ENCODE measurements at places on chromosomes 1 and 21.
A peak's percentile ranks its signal among the peaks of the same experiment; 100 is the strongest.

- no peak for DNase-seq
These were observed 125 bp downstream of the ATP5PF start for GRCh38 chr21:25734654-25734903.

GRCh38 chr1:71561729-71562128 lies 480.9 kb upstream of the ZRANB2 start:
- DNase-seq: no peak

GRCh38 chr1:241607497-241607896 lies 32.7 kb downstream of the CHML start:
- no peak for DNase-seq

- no peak for DNase-seq
These were observed 16.3 kb upstream of the LAPTM5 start for GRCh38 chr1:30773722-30774358.

GRCh38 chr1:51303751-51304251 lies 26.6 kb downstream of the TTC39A start:
- peak; percentile 59 for DNase-seq

GRCh38 chr1:23925279-23925678 lies 12.1 kb upstream of the CNR2 start:
- DNase-seq: no peak

- DNase-seq: no peak
These were observed 17.3 kb upstream of the ACADM start for GRCh38 chr1:75707191-75707590.

- DNase-seq: no peak
These were observed 219.6 kb upstream of the C1orf174 start for GRCh38 chr1:4119516-4120220.

DNA sequence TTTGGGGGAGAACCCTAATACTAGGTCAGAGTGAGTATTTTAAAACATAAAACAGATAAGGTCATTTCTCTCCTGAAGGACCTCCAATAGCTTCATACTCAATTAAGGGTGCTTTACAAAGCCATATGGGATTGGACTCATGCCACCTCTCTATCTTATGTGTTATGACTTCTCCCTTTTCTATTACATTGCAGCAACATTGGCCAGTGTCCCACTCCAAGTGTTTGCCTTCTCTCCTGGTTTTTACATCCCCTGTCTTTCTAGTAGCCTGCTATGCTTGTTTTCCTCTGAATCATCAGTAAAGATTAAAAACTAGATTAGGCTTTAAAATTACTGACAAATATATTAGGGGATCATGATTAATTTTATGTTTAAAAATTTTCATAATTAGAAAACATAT lies 66.6 kb downstream of the SCMH1 start:
- DNase-seq: no peak

DNA sequence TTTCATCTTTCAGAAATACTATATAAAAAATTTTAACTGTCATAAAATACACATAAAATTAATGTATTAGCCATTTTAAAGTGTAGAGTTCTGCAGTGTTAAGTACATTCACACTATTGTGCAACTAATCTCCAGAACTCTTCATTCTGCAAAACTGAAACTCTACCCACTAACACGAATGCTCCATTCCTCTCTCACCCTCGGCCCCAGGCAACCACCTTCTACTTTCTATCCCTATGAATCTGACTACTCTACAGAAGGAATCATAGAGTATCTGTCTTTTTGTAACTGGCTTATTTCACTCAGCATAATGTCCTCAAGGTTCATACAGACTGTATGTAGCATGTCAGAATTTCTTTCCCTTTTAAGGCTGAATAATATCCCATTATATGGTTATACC lies 43.4 kb downstream of the LTN1 start:
- no peak for DNase-seq

- no peak for DNase-seq
These were observed 227.1 kb downstream of the LHX8 start for GRCh38 chr1:75361260-75361659.

DNA sequence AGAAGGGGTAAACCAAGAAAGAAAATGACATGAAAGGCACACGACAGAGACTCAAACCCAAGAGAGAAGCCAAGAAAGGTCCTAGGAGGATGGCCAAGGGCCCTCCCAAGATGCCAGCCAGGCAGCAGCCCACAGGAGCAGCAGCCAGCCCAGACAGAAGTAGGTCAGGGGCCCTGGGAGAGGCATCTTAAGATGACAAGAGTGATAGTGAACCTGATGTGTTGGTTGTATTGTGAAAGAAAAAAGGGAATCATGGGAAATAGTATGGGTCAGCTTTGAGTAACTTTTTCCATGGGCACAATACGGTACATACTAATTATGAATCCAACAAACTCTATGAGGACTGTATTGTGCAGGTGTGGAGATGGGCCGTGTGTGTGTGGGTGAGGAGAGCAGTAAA lies 3.3 kb downstream of the CCSAP start:
- no peak for DNase-seq

DNA sequence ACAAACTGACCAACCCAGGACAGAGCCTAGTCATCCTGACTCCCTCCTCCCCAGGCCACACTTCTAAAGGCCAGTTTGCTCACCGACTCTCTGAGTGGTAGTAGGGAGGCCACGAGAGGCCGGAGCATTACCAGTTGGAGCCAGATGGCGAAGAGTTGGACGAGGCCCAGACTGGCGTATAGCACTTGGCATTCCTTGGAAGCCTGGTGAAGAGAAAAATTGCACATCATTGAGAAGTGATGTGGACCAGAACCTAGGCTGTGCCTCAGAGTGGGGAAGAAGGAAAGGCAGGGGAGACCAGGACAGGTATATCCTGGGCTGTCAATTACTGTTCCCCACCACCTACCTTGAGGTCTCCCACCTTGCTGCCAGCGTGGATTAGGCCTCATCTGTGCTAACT lies 12.2 kb downstream of the PABPC4 start:
- no peak for DNase-seq

DNA sequence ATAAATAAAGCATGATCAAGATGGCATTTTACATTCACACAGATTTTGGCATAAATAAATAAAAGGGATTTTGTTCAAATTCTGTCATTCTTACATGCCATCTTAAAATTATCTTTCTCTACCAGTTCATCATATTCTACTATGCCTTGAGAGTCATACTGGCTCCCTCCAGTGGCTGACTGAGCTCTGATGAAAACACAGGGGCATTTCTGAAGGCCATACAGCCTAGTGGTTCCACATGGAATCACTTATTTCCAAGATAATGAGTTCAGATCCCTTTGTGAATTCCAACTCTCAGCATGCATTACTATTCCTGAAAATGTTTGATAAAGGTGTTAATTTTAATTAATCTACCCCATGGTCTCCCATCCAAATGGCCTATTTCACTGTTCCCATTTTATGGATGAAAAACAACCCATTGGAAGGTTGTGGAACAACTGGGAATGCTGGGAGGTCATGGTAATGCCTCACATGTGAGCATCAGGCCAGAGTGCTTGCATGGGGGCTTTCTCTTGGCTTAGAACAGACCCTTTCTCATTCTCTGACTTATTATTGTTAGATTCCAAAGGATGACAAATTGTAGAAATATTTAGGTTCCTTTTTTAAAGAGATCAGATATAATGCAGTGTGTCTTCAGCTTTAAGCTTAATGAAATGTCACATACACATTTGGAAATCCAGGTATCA lies 622.4 kb upstream of the PKN2 start:
- peak; percentile 34 for DNase-seq

- DNase-seq: no peak
These were observed 345.0 kb downstream of the DISC1 start for GRCh38 chr1:231971397-231972110.

GRCh38 chr1:9151328-9151860 lies 22.5 kb upstream of the GPR157 start:
- DNase-seq: no peak

- DNase-seq: peak; percentile 88
These were observed 1.2 kb downstream of the MAP3K6 start for GRCh38 chr1:27365372-27366112.

- no peak for DNase-seq
These were observed 11.0 kb downstream of the TNFRSF9 start for GRCh38 chr1:7929637-7930036.

DNA sequence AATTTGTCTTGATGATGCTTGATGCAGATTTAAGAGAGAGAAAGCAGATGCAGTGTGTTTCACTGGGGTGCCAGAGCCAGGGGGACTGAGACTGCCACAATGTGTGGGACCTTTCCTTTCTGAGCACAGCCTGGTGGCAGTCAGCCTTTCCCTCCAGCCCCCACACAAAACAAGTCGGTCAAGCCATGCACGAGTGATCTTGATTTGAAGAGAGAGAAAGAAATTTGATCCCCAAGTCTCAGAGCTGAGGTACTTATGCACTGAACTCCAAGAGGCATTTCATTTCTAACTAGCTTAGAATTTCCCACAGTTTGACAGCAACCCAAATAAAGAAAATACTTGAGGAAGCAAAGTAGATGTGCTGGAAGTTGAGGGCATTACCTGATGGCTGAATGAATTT lies 193.8 kb downstream of the ST6GALNAC3 start:
- DNase-seq: no peak

- no peak for DNase-seq
These were observed at the start of gene NTMT2 for GRCh38 chr1:170145770-170146676. TSS of gene NTMT2 (plus strand) at chr1:170145959. CDS start at chr1:170146108, 149 bp downstream.

GRCh38 chr1:163029901-163030300 lies 39.3 kb upstream of the RGS4 start:
- DNase-seq: no peak

DNA sequence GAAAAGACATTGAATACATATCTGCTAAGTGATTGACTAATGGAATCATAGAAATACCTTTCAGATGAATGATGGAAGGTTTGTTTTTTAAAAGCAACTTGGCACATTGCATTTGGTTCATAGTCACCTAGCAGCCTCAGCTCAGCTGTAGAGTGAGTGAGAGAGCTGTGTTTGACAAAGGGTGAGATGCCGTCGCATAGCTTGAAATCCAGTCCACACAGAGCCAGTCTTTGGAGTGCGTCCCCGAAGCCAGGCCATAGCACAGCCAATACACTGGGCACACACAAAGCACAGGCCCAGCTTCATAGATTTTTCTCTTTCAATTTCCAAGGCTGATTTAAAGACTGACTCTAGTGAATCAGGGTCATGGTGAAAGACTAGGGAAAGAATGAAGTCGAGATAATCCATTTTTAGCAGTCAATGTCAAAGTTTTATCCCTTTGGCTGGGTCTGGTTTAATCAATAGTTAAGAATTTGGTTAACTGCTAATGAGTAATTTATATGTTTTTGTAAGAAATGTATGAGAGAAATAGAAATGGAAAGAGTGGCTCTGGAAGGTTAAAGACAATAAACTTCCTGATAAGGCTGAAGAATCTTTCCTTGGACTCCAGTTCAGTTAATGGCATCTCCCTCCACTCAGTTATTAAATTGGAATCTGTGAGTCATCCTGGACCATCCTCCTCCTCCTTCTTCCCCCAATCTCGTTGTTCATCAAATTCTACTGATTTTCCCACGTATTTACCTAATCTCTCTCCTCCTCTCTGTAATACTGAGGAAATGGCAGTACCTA lies 101.2 kb upstream of the IRF2BP2 start:
- DNase-seq: no peak

DNA sequence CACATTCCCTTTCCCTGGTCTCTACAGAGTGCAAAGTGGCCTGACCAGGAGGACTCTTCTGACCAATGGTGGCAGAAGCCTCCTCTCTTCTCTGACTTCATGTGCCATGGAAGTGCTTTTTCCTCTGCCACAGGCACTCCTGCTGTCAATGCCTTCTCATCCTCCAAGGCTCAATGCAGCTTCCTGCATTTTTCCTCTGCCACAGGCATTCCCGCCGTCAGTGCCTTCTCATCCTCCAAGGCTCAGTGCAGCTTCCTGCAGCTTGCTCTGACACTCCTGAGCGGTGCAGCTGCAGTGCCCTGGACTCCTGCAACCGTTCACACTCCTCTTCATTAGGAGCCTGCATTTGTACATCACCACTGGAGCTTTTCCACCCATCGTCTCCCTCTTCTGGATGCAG lies 4.7 kb upstream of the ADARB1 start:
- DNase-seq: no peak

DNA sequence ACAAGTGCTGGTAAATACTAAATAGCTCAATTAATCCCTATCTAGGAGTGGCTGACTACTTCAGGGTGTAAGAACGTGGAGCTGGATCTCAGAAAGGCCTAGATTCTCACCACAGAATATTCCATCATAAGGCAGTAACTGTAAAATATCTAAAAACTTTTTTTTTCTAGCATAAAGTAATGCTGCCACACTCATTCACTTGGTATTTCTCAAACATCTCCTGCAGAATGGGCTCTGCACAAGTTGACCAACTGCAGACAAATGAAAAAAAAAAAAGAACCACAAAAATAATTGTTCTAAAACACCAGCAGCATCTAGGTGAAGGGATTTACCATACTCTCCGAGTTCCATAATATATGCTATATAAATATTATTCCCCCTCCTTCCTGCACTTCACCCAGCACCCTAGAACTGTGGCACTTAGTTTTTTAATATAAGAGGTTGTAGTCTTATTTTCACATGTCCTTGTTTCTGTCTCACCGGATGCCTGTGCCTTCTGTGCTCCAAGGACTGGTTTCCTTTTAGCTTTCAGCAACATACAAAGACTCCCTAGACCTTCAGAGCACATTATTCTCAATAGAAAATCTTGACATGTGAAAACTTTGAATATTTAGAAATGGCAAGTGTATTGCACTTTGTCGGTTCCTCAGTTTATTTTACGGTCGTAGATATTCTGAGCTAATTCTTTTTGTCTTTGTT lies 8.9 kb downstream of the VSIG8 start:
- DNase-seq: no peak

DNA sequence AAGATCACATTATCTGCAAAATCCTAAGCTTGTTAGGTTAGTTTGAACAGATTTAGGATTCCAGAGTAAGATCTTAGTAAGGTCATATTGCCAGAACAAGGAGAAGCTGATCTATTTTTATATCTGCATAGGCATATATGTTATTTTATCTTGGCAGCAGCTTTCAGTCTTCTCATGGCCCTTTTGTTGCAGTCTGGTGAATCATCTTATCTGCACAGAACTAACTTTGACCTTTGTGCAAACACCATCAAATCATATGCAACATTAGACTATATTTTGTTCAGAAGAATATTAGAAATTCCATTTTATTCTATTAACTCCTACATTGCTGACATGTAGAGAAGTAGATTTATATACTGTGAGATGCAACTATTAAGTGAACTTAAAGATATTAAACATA lies 107.3 kb downstream of the CLEC20A start:
- DNase-seq: no peak

- DNase-seq: no peak
These were observed 609.1 kb downstream of the PTPRC start for GRCh38 chr1:199247891-199248290.

DNA sequence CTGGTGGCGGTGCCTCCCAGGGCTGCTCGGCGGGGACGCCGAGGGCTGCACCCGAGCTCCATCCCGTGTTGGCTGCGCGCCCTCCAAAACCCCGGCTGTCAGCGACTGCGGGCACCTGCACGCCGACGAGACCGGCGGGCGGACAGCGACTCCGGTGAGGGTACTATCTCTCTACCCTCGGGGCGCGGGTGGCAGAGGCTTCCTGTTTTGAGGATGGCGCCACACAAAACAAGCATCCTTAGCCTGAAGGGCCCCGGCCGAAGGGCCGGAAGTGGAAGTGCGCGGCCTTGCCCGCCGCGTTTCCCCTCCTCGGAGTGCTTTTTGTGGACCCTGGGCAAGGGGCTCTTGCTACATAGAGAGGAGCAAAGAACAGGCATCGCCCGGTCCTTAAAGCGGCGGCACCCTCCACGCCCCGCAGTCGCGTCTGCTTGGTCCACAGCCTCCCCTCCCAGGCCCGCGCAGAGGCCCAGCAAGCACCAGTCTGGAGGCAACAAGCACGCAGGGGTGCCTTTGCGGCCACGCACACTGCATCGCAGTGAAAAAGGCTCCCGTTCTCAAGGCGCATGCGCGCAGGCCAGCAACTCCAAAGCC lies 561 bp upstream of the COQ8A start:
- peak; percentile 79 for DNase-seq

Data from KBM-7 (cell line).